ENCODE measurements at places on chromosomes 5 and 9.

- no peak for DNase-seq
Observed at GRCh38 chr9:297104-297972, 82.7 kb downstream of the DOCK8 start.

- no peak for DNase-seq
Observed at GRCh38 chr9:124012368-124013301, 1.1 kb downstream of the LHX2 start.

DNA sequence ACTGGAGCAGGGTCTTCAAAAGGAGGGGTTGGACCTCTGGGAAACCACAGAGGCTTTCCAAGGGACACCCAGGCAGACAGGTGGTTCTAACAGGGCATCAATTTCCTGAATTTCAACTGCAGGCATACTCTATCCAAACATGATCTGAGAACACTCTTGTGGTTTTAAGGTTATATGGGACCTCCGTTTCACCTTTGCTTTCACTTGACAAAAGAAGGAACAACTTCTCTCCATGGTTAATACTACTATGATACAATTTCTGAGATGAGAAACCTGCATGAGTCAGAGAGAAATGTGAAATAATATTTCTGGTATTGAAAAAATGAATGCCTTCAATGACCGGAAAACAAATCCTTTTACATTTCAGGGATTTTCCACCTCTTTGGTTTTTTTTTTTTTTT, 28.0 kb upstream of the ERAP1 start:
- DNase-seq = no peak

GRCh38 chr9:135701959-135702721, at the start of gene KCNT1:
KCNT1 (plus strand) TSS chr9:135702185; CDS start chr9:135702259, 74 bp downstream.
- DNase-seq = peak; percentile 26

DNA sequence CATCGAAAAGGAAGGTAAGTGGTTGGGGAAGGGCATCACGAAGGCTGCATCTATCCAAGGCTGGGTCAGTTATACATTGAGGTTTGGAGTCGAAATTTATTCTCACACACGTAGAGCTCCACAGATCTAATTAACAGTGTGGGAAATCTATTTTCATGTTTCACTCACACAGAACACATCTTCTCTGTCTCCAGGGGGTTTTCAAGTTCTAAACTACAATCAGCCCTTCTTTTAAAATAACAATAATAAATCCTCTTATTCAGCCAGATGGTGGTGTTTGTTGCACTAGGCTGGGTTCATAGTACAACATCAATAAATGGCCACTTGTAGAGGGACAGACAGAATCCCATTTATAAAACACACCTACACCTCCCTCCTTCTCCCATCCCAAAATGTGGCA, 174.5 kb upstream of the KLF9 start:
- DNase-seq = no peak

- no peak for DNase-seq
Observed at GRCh38 chr5:120443607-120444006, 20.5 kb upstream of the PRR16 start.

GRCh38 chr5:141898448-141899049, 20.3 kb upstream of the PCDH1 start:
- DNase-seq = no peak

GRCh38 chr9:111114486-111114885, 76.2 kb upstream of the LPAR1 start:
- DNase-seq = no peak

DNA sequence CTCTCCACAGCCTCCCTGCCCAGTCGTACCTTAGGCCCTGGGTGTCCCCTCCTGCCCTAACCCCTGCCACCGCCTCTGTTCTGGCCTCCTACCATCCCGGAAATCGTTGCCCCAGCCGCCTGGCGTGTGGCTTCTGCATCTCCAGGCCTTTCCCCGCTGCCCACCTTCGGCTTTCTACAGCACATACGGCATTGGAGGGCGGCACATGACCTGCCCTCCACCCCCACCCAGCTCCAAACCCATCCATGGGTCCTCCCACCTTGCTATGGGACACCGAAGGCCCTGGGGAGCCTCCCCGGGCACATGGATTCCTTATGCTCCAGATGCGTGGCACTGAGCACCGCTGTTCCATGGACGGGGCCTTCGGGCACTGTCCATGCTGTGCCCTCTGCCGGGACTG, 32.0 kb downstream of the FGF18 start:
- DNase-seq = no peak

DNA sequence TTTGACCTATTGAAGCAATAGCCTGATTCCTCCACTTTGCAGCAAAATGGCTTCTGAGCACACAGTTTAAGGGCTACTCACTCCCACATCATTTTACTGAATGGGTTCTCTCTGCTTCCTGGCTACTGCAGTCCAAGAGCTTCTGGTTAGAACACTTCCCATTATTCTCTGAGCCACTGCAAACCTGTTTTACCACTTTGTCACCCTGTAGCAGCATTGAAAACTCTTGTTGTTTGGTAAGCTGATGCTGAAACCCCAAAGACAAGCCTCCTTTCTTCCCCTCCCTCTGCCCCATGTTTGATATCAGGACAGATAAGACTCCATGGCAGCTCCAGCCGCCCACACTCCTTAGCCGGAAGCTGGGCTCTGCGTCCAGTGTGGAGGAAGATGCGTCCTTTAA, 84.4 kb upstream of the RARS1 start:
- DNase-seq = no peak

- DNase-seq = no peak
Observed at GRCh38 chr9:126612813-126613641, 701 bp upstream of the LMX1B start.

- no peak for DNase-seq
Observed at GRCh38 chr5:108730617-108731340, 16.9 kb upstream of the FER start.
